ENCODE measurements at places on chromosomes 2 and 18. TPM values are rescaled to one million over a fixed set of nuclear protein-coding genes. Genes with fewer than 3 reads are reported as not detected.

GRCh38 chr2:36035137-36035536, 320.4 kb upstream of the CRIM1 start:
- DNase-seq, result no peak

GRCh38 chr18:1578505-1578904, 673.8 kb downstream of the ADCYAP1 start:
- DNase-seq, result no peak

DNA sequence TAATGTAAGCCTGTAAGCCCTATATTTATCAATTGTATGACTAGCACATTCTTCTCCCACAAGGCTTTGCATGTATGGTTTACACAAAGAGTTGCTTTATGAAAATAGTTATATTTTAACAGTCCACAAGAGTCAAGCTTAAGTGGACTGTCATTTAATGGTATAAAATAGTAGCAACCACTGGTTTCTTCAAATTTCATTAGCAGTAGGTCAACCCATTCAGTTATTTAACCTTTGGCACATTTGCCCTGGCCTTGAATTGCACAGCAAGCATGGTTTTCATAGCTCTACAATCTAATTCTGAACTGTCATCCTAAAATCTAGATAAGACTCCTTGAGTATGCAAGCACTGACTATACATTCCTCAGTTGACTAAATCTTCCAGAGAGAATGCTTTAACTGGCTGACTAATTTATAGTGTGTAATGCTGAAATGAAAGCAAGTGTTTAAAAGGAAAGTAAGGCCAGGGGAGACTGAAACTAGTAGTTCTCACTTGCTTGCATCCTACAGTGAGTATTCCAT, 1.8 kb downstream of the DPP4 start:
- no peak for DNase-seq

GRCh38 chr18:1499265-1499664, 594.6 kb downstream of the ADCYAP1 start:
- DNase-seq, result no peak

GRCh38 chr18:42654556-42654955, 460.9 kb downstream of the RIT2 start:
- no peak for DNase-seq

- DNase-seq, result no peak
These were observed 403 bp downstream of the TMEM127 start for GRCh38 chr2:96265349-96265839.

- no peak for DNase-seq
These were observed 389.4 kb downstream of the ZEB2 start for GRCh38 chr2:144130551-144130950.

Gene SLC66A2
- total RNA-seq, result 69.4 TPM

DNA sequence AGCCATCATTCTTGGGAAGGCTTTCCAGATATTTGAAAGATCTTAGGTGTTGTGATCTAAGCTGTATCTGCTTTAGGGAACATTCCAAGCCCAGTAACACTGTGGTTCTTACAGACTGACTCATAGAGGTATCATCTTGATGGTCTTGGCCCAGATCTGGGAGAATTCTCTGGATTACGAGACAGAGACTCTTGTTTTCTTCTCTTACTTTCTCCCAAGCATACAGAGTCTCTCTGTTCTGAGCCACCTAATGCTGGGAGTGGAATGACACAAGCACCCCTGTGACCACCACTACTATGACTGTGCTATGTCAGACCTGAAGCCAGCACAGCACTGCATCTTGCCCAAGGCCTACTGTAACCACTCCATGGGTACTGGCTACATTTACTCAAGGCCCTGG, 81.0 kb upstream of the EPAS1 start:
- no peak for DNase-seq

Gene CDKL4
- total RNA-seq, result 0.65 TPM

Gene DOK6
- total RNA-seq, result 2.7 TPM

GRCh38 chr2:65731476-65731875, 299.1 kb upstream of the SPRED2 start:
- no peak for DNase-seq

- no peak for DNase-seq
These were observed 1610.8 kb downstream of the SUCLG1 start for GRCh38 chr2:82848285-82848684.

DNA sequence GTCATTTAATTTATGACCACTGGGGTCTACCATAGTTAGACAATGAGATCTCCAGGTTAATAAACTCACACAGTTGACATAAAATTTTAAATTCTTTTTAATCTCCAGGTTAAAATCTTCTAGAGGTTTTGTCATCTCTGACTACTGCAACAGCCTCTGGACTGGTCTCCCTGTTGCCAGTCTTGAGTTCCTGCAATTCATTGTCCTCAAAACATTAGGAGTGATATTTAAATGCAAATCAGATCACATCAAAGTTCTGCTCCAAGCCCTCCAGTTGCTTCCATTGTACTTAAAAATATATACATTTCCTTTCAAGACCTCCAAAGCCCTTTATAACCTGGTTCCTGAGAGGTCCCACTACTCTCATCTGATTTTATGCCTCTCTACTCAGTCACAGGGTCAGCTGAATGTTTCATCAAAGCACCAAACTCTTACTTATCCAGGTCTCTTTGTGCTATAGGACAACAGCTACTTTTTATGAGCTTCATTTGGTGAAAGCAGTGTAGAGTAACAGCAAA, 18.6 kb upstream of the LINC00305 start:
- no peak for DNase-seq

GRCh38 chr2:10281891-10282290, 20.8 kb upstream of the HPCAL1 start:
- no peak for DNase-seq

DNA sequence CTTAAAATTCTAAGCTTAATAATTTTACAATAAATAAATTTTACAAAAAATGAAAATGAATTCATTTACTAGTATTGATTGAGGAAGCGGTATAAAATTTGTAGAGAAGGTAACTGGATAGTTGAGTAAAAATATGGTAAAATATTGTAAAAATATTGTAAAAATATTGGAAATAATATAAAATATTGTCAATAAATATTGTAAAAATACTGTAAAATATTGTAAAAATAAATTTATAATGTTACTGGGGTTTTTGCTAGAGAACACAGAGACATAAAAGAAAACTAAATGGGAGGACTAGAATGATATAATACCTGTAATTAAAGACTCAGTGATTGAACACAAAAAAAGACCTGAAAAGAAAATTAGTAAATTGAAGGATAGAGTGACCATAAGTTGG, 546.3 kb upstream of the NETO1 start:
- DNase-seq, result no peak

DNA sequence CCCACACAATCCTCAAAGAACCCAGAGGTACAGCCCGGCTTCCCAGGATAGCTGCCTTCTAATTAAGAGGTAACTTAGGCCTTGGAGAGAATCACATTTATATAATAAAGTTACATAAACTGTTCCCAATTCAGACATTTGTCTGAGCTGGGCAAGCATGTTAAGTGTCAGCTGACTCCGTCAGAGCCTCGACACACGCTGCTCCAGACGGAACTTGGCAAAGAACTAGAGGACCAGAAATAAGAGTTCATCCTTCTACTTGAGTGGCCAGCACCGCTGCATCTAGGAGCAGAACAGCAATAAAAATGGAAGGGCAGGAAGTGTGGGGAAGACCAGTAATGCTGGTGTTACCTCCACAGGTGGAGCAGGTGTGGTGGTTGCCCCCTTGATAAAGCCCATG, 80.5 kb downstream of the MYO5B start:
- DNase-seq, result no peak

Gene OTOS
- not detected for total RNA-seq

GRCh38 chr2:234559609-234560008, 62.7 kb upstream of the ARL4C start:
- DNase-seq, result no peak

DNA sequence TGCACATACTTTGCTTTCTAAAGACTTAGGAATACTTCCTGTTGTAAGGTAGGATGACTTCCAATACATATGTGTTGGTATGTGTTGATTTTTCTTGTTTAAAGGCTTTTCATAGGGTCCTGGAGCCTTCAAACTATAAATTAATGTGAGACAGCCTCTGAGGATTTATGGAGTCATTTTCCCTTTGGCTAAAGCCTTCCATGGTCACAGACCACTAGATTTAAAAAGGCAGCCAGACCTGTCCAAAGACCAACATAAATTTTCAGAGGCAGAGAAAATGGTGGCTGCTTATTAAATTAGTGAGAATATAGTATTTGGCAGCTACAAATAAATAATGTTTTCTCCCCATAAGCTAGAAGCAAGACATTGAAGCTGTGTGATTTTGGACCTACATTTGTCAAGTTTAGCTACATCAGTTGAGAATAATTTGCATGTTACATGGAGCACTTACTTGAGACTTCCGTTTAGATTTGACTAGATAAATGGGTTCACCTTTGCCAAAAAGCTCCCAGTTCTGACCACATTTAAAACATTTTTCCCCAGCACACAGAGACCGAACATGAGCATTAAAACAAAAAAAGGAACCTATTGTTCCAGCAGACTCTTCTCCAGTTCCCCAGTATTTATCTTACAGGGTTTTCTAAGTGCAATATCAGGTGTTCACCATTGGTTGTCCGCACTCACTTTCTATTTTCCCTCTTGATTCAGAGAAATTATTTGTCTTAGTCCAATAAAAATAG, 402.9 kb downstream of the PARD3B start:
- no peak for DNase-seq

Gene DLX1
- not detected for total RNA-seq

Gene WDSUB1
- 5.7 TPM for total RNA-seq

Gene TSPYL6
- total RNA-seq, result not detected

GRCh38 chr2:222442665-222443064, 18.3 kb downstream of the SGPP2 start:
- DNase-seq, result no peak

DNA sequence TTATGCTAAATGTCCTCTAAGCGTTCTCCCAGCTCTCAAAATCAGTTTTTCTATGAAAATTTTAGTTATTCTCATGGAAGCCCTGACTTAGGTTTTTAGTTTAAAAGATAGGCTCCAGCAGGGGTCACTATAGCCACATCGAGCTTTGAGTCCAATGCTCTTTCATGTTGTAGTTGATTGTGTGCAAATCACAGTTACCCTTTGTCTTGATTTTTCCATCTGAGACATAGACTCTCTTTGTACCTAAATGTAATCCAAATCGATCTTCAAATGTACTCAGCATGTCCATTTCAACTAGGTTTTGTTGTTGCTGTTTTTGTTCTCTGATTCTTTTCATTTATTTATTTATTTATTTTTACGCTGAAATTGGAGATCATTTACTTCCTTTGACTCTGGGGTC, 26.4 kb upstream of the MSTN start:
- no peak for DNase-seq

DNA sequence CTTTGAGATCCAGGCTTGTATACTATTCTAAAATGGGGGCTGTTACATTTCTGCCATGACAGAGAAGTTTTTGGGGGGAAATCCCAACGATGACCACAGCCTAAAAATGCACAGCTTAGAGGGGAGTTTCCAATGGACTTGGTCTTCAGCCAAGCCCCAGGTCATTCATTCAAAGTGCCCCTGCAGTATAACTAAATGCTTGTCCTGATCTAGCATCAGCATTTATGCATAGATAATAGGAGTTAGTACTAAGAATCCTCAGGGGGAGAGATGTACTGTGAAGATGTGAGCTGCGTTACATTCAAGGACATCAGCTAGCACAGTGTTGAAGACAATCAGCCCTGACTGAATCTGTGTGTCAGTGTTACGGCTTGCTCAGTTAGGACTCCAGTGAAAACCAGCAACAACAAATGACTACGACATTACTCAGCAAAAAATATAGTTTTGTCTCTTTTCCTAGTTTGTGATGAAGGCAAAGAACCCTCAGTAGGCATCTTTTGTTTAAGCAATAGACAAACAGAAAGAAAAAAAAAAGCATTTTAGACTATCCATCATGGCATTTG, 160.9 kb downstream of the ZEB2 start:
- DNase-seq, result no peak

DNA sequence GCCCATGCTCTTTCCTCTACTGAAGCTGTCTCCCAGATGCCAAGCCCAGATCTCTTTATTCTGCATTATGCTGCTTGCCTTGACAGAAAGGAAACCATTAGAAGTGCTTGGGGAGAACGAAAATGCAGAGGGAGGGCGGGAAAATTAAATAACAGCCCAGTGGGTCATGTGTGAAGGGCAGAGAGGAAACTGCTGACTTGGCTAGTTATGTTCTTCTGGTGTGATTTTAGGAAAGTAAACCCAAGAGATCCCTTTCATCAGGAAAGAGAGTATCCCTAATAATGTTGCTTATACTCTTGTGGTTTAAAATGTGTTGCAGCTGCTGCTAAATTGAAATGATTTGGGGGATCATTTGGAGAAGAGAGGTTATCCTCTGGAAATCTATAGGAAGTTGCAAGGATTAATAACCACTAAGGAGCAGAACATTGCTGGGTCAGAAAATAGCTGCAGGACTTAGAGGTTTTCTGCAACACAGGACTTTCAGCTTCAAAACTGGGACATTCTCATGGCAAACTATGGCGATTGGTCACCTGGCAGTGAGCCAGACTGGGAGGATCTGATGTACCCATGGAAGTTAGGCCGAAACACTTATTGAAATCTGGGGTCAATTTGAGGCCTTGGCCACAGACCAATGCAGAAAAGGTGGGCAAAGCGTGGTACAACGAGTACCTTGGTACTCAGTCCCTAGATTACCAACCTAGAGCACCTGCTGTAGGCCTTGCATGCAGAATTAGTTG, 172.2 kb downstream of the TMEM247 start:
- DNase-seq, result no peak

- DNase-seq, result no peak
These were observed 33.5 kb upstream of the PXDN start for GRCh38 chr2:1777781-1778180.

GRCh38 chr2:172457536-172457935, 30.1 kb downstream of the ITGA6 start:
- no peak for DNase-seq

Gene HOXD3
- 2.6 TPM for total RNA-seq

DNA sequence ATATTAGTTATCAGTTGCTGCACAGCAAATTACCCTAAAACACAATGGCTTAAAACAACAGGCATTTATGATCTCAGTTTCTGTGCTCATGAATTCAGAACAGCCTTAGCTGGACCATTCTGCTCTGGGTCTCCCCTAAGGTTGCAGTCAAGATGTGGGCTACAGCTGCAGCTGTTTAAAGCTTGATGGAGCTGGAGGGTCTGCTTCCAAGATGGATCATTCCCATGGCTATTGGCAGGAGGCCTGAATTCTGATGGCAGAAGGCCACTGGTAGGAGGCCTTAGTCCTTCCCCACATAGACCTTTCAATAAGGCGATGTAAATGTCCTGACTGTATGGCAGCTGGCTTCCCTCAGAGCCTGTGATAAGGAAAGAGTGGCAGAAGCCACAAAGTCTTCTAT, 118.6 kb upstream of the SERPINE2 start:
- no peak for DNase-seq

Gene ATL2
- 82.0 TPM for total RNA-seq

DNA sequence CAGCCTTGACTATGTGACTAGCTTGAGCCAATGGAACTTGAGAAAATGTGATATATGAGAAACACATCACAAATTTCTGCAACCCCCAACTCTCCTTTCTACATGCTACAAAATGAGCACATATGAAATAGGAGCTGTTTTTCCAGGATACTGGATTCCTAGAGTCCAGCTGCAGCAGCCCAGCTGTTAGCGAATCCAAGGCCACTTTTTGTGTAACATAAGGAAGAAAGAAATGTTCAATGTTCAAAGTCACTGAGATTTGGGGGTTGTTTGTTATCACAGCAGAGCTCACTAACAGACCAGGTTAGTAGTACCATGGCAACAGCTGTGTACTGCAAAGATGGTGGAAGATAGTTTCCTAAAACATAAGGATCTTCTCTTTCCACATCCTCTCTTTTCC, 12.6 kb upstream of the COL6A3 start:
- DNase-seq, result no peak

Data from omental fat pad (tissue), 4 donors.